CD14-positive monocyte (primary cell): ENCODE measurements at places on chromosomes 12 and 14. TPM values are rescaled to one million over a fixed set of nuclear protein-coding genes. Genes with fewer than 3 reads are reported as not detected.

Gene TROAP
- polyA plus RNA-seq: not detected

Gene GPR135
- 0.05 TPM for polyA plus RNA-seq

Gene ACOT4
- 0.12 TPM for polyA plus RNA-seq

Gene ITGB7
- 33.1 TPM for polyA plus RNA-seq

Gene EML5
- polyA plus RNA-seq: not detected

Gene MGST1
- polyA plus RNA-seq: 248 TPM

Gene HNF1A
- 0.03 TPM in 1 of 2 replicates, not detected in the other for polyA plus RNA-seq

Gene TTC6
- polyA plus RNA-seq: not detected

Gene TAS2R7
- polyA plus RNA-seq: not detected

Gene ALX1
- not detected for polyA plus RNA-seq

Gene CLEC2B
- polyA plus RNA-seq: 25.5 and 80.3 TPM in 2 replicates

Gene KRT73
- not detected for polyA plus RNA-seq

Gene PRR4
- polyA plus RNA-seq: not detected

Gene BDKRB1
- not detected for polyA plus RNA-seq

Gene CFAP251
- polyA plus RNA-seq: not detected

Gene NOP9
- 1.3 TPM for polyA plus RNA-seq

Gene KLRF1
- 2.2 TPM for polyA plus RNA-seq

Gene HOXC9
- polyA plus RNA-seq: not detected

Gene MYF6
- not detected for polyA plus RNA-seq

Gene GZMH
- 0.94 TPM for polyA plus RNA-seq

Gene GALNT6
- polyA plus RNA-seq: 10.4 TPM
